Activated CD4-positive, alpha-beta memory T cell treated with anti-CD3 and anti-CD28 coated beads for 36 hours (primary cell): ENCODE measurements at places on chromosomes 7 and 10. TPM values are rescaled to one million over a fixed set of nuclear protein-coding genes. Genes with fewer than 3 reads are reported as not detected.

- DNase-seq = no peak
Observed at GRCh38 chr10:93206652-93207051, 133.0 kb downstream of the CYP26A1 start.

- DNase-seq = no peak
Observed at GRCh38 chr7:117041007-117041406, 87.7 kb downstream of the ST7 start.

DNA sequence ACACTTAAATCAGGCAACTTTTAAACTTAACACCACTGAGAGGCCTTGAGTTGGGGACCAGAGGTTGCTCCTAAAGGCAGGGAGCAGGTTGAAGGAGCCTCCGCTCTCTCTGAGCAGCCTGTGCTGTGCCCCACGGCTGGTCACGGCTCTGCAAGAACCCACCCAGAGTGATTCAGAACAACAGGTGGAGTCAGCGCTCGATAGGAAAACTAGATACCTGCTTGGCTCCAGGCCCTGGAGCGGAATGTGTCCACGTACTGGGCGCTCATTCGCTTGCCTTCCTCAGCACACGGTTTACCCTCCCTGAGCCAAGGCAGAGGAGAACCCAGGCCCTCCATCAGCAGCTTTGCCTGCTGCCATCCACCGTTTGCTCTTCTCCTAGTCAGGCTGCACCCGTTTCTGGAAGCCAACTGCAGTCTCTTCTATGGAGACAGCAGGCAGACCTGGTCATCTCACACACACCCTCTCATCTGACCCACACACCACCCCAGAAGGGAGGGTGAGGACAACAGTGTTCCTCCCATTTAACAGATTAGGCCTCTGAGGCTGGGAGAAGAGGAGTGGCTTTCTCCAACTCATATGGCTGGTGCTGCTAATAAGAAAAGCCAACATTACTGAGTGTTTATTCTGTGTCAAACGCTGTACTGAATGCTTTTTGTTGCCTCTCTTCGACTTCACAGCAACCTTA lies 37.6 kb upstream of the PDCD4 start:
- DNase-seq = no peak

DNA sequence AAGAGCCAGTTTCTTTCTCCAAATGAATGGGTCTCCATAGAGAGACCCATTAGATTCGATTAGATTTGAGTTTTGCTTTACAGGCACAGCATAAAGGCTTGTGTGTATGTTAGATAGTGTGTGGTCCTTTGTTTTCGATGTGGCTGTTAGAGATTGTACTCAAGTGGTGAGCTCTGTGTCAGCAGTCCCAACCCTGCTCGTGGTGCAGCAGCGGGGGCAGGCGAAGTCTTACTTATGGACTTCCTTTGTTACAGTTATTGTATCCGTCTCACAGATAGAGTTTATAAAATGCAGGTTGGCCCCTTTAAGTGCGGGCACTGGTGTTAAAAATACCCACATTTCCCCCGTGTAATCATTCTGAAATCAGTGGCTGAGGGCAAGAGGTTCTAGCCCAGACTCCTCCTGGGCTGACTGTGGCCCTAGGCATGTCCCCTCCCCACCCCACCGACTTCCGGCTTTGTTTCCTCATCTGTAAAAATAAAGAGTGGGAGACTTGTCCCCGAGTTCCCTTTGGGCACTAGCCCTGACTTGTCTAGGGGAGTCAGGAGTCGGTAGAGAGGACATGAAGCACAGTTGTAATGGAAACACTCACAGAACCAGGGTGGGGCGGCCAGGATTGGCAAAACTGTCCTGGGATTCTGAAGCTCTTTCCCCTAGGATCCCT lies 28.6 kb downstream of the MTURN start:
- DNase-seq = peak; percentile 41

The HTRA1 gene
- not detected for total RNA-seq

DNA sequence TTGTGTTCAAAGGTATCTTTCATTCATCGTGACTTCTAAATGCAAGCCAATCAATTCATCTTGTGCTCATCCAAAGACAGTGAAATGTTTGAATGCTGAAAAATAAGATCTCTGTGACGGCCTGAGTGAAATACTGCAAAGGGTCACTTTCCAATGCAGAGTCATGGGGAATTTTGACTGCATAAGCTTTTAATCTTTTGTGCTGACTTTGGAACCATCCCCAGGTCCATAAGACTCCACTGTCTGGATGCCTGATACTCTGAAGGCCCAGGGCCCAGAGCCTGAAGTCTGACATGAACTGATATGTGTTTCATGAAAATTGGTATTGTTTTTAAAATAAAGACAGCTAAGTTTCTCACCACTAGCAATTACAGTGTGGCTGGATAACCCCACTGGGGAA lies 39.0 kb downstream of the PPP1R3C start:
- no peak for DNase-seq

DNA sequence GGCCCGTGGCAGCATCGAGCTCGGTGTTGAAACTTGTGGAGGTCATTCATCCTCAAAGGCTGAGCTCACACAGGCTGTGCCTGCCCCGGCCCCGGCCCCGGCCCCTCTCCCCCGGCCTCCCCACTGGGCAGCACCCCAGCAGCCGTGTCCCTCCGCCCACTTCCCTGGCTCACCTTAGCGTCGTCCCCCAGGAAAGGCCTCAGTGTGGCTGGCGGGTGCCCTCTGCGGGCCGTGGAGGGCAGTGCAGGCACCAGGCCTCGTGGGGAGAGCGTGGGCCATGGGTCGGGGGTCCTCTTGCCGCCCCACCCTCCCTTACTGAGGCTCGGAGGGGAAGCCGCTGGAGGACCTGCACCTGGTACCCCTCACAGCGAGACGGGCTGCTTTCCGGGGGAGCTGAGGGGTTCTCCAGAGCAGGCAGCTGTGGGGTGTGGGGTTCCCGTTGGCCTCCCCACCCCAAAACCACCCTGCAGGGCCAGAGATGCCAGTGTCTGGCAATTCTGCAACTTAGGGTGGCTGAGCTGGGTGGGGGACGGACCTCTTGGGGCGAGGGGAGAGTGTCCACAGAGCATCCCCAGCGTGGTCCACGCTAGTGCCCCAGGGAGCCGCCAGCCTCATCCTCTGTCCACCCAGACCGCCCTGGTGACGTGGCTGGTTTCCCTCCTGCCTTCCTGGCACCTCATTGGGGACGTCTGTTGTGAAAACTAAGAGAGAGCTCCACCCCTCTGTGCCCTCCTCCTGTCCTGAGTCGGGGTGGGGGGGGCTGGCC lies 44.2 kb upstream of the DPYSL4 start:
- DNase-seq = peak; percentile 59

The GALNT17 gene
- not detected for total RNA-seq

The PRPS1L1 gene
- total RNA-seq = not detected

DNA sequence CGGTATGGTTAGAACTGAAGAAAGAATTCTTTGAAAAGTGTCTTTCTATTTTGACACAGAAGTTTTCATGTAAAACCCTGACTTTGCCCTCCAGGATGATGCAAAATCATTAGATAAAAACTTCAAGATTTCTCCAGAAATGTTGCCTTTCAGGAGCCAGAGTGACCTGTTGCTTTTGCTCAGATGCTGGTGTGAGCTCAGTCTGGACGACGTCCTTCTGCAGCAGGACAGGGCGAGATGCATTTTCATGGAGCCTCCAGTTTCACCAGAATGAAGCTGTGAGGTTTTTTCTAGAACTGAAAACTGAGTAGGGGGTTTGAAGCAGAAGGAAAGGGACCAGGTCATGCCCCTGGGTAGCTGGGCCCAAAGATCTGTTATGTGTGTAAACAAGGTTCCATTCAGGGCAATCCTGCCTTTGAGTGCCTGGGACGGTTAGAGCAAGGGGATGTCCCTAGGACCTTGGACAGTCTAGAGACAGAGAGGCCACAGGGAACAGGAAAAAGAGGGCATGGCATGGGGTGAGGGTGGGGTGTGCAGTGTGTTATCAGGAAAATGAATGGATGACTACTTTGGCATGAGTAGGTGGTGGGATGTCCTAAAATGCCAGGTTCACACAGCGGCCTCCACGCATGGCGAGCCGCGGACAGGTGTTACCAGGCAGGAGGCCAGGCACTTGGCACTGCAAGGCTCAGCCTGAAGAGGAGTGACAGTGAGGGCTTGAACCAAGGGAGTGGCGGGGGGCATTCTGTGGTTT lies 356.3 kb downstream of the CXCL12 start:
- no peak for DNase-seq

DNA sequence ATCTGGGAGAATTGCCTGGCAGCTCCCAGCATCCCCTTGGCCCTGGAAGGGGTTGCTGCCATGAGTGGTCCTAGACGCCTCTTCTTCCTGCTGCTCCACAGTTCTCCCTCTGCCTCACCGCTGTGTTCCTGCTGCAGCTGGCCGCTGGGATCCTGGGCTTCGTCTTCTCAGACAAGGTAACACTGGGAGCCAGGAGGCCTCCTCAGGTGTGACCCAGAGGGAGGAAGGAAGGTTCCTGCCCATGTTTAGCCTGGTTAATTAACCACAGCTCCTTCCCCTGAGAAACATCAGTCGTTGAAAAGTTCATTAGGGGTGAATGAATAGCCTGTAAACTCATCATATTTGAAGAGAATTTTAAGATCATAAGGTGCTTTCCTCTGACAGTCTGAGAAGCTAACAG lies 18.2 kb downstream of the TSPAN33 start:
- no peak for DNase-seq

GRCh38 chr7:44097064-44097932 lies 6.8 kb upstream of the AEBP1 start:
- DNase-seq = peak; percentile 54

GRCh38 chr10:79979310-79979975 lies 30.5 kb upstream of the SFTPD start:
- DNase-seq = no peak

The GCK gene
- 1.1 TPM for total RNA-seq

DNA sequence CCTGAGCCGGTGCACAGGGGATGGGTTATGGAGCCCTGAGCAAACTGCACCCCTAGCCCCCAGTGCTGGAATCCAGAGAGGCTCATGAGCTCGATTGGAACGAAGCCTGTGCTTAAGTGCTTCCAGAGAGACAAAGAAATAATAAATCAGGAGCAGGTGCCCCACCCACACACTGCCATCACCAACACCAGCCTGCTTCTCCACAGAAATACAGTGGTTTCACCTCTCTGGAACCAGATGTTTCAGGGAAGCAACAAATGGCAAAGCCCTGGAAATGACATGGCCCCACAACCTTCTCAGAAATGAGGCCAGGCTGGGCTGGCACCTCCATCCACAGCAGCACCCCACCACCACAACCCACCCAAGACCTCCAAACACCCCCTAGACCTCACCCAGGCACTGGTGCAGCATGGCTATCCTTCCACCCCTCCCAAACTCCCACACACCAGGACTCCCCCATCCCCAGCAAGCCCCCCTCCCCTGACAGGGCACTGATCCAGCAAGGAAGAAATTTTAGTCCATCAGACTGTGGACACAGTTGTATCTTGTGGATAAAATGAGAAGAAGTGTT lies 4.1 kb upstream of the SLC18A3 start:
- no peak for DNase-seq

DNA sequence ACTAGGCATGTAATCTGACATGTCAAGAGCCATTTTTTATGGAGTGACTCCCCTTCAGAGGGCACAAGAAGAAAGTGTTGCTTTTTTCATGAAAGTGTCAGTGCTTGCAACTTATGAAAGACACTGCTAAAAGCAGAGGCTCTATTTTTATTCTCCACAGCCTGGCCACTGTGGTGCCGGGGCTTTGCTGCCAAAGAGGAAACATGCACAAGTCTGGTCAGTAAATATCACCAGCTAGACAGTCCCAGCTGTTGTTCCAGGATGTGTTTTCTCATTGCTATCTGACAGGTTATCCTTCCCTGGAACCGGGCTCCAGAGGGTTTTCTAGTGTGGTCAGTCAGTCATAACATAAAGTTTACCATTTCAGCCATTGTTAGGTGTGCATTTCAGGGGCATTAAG lies 180.7 kb upstream of the PITRM1 start:
- no peak for DNase-seq

GRCh38 chr7:102258749-102259107 lies 27.9 kb upstream of the SH2B2 start:
- no peak for DNase-seq

DNA sequence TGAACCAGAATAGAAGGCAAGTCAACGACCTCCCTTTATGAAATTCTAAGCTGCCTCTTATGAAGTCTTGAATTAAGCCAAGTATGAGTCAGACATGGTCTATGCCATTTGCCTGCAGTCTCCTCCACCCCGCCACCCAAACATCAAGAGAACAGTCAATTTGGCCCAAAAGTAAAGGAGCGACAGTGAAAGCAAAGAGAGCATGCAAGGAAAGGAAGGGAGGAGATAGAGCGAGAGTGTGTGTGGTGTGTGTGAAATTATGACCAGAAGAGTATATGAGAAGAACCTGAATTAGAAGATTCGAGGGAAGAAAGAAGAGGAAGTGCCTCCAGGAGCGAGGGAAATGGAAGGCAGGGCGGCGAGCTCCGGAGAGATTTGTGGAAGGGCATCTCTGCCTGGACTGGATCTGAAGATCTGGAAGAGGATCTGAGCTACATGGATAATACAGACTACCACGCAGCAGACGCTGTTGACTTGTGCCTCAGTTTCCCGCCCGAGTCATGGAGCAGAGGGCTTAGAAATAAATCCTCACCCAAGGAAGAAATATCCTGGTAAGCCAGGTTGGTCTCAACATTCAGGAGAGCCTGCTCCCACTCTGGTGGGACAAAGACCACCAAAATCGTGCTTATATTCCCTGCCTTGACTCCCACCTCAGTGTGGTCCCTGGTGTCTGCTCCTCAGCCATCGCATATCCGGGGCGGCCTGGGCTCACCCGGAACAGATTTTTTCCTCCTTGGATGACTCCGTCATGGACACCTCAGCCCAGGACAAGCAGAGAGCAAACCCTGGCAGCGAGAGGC lies 459 bp downstream of the ZDHHC6 start:
- peak; percentile 42 for DNase-seq

DNA sequence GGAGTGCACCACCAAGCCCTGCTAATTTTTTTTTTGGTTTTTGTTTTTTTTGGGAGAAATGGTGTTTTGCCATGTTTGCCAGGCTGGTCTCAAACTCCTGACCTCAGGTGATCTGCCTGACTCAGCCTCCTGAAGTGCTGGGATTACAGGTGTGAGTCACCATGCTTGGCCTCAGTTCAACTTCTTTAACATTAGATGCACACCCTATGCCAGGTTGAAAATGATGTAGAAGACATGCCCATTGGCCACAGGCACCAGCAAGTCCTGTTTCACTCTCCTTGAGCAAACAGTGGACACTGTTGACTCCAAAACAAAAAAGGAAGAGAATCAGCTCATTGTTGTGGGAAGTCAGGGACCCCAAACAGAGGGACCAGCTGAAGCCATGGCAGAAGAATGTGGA lies 1205.3 kb downstream of the REEP3 start:
- DNase-seq = no peak

GRCh38 chr7:159019111-159019510 lies 125.6 kb downstream of the VIPR2 start:
- DNase-seq = no peak

The MET gene
- 1.8 TPM for total RNA-seq

DNA sequence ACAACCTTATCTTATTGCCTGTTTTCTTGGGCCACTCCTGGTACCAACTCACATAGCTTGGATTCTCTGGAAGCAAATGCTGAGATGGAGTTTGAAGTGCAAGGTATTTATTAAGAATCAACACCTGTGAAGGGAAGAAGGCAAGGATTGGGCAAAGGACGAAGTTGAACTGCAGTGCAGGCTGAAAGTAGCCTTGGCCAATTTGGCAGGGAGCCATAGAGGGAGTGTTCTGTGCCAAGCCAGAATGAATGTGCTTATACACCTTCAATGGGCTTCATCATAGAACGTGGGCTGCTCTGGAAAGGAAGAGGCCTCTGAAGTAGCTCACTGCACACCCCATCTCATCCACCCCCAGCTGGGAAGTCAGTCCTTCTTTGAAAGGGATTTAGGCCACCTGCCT lies 79.8 kb upstream of the IFRD1 start:
- DNase-seq = no peak
